Upper lobe of right lung (tissue), 1 donor: ENCODE measurements at places on chromosomes 16 and 17.

DNA sequence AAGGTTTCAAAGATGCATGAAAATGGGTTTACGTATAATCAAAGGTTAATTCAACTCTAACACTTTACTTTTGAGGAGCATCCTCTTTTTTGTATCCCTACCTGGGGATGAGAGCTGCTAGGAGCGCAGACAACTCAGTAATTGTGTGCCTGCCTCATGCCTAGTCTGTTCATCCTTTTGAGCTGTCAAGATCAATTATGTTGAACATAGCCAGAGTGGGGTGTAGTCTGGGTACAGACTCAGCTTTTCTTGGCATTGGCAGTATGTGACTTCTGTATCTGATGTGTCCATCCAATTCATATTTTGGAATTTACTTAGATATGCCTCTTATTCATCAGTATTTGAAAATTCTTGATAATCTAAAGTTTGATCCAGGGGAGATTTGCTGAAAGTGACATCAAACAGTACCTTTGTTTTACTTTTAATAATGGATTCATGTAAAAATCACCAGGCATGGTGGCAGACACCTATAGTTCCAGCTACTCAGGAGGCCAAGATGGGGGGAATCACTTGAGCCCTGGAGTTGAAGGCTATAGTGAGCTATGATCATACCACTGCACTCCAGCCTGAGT lies 24.1 kb downstream of the PRKCA start:
- no peaks in the 10 kb centered on the region for H3K27me3 ChIP-seq
- no peak overlapping the region for H3K27ac ChIP-seq
- H3K4me3 ChIP-seq: no peak overlapping the region
- no peaks in the 10 kb centered on the region for H3K36me3 ChIP-seq

GRCh38 chr16:450385-450784 lies 24.9 kb downstream of the RAB11FIP3 start:
- H3K4me1 ChIP-seq: peaks cover 4% of the 10 kb centered on the region
- H3K36me3 ChIP-seq: no peaks in the 10 kb centered on the region
- H3K27me3 ChIP-seq: no peaks in the 10 kb centered on the region
- no peak overlapping the region for H3K4me3 ChIP-seq

DNA sequence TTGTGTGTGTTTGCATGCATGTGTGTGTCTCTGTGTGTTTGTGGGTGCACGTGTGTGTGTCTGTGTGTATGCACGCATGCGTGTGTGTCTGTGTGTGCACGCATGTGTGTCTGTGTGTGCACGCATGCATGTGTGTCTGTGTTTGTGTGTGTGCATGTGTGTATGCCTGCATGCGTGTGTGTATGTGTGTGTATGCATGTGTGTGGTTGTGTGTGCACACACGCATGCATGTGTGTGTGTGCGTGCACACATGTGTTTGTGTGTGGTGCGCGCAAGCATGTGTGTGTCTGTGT lies 239.9 kb upstream of the TNRC6C start:
- no peaks in the 10 kb centered on the region for H3K27me3 ChIP-seq
- H3K27ac ChIP-seq: no peak overlapping the region
- H3K36me3 ChIP-seq: no peaks in the 10 kb centered on the region
- DNase-seq: no peak
- no peaks in the 10 kb centered on the region for H3K4me1 ChIP-seq

DNA sequence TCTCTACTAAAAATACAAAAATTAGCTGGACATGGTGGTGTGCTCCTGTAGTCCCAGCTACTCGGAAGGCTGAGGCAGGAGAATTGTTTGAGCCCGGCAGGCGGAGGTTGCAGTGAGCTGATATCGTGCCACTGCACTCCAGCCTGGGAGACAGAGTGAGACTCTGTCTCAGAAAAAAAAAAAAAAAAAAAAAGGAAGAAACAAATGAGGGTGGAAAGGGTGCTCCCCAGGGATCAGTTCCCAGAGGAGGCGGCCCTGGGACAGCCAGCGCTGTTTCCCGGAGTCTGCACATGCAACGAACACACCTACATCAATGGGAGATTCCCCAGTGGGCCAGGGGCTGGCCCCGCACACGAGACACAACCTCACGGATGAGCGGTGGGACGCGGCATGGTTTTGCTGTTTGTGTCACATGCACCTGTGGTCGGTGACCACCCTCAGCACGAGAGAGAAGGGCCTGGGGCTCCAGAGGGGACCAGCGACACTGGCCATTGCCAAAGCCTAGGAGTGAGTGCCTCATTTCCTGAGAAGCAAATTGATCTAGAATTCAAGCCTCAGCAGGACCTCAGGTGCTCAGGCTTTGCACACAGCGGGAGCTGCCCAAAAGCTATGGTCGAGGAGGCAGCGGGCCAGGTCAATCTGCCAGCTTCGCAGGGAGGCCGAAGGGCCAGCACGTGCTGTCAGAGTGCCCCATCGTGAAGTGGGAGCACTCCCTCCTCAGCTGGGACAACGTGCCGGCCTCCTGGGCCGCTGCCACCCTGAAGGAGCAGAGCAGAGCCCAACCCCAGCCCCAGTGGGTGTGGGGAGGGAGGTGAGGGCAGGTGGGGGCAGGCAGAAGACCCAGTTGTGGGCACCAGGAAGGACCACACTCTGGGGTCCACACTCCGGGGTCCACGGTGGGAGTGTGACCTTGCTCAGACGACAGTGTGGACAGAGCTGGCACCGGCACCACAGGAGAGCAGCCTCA lies 13.8 kb upstream of the WDR45B start:
- no peak overlapping the region for H3K4me3 ChIP-seq
- no peak overlapping the region for H3K27ac ChIP-seq
- no peaks in the 10 kb centered on the region for H3K4me1 ChIP-seq

DNA sequence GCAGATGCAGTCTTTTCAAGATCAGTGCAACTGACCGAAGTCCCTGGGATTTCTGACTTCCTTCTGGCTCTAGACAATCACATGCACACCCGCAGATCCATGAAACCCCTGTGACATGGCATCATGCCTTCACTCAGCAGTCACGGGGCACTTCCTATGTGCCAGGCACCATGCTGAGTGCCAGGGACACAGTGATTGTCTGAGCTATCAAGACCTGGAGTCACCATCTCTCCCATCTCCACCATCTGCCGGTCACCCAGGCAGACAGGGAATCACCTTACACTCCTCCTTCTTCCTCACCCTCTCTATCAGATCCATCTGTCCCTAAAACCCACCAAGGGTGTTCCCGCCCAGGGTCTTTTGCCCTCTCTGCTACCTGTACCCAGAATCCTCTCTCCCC lies 5.3 kb downstream of the BEAN1 start:
- H3K36me3 ChIP-seq: no peaks in the 10 kb centered on the region
- H3K27me3 ChIP-seq: peaks cover 7% of the 10 kb centered on the region
- no peak overlapping the region for H3K4me3 ChIP-seq
- no peak overlapping the region for H3K27ac ChIP-seq
- no peak for DNase-seq

DNA sequence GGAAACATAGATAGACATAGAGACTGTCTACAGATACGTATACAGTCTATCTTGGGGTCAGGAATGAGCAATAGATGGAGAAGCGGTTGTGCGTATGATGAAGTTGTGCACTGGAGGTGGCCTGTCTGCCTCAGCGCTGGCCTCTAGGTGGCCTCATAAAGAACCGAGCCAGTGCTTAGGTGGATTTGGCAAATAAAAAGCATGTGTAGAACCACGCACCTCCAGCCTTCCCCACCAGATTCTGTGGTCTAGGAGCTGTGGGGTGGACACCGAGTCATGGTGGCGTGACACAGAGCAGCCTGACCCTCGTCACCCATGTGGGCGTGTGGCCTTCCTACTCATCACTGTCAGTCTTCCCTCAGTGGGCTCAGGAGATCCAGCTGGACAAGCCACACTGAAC lies 34.0 kb downstream of the PGS1 start:
- no peaks in the 10 kb centered on the region for H3K27me3 ChIP-seq
- H3K27ac ChIP-seq: peak overlapping the region; percentile 83
- no peak overlapping the region for H3K4me3 ChIP-seq
- H3K36me3 ChIP-seq: peaks cover 6% of the 10 kb centered on the region

DNA sequence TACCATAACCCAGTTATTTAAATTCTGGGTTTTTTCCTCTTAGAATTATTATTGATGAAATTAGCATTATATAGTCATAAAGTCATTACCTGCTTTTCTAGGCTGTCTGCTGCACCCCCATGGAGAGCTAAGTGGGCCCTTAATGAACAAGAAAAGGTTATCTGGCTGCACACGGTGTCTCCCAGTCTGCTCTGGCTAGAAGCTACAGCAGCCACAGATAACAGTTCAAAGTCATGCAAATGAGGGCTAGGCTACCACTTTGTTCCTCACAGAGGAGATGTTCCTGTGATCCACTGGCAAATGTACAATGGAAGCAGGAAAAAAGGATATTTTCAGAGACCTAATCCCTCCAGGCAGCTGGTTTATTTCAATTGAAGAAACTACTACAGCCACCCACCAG lies 112.1 kb downstream of the SNX11 start:
- peaks cover 10% of the 10 kb centered on the region for H3K27me3 ChIP-seq
- H3K27ac ChIP-seq: no peak overlapping the region
- H3K4me1 ChIP-seq: no peaks in the 10 kb centered on the region
- no peaks in the 10 kb centered on the region for H3K36me3 ChIP-seq
- DNase-seq: no peak

DNA sequence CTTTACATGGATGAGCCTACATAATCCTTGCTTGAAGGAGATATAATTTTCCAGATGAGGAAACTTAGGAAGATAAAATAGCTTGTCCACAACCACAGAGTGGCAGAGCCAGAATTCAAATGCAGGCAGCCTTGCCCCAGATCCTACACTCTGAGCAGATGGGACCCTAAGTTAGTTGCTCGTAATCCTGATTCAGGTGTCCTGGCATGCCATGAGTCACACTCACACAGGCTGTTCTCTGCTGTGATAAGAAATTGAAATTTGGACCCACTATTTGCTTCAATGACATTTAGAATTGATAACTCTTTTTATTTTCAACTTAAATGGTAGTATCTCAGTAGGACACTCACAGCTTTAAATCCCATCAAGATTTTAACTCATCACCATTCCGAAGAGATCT lies 150.7 kb upstream of the CACNG5 start:
- H3K36me3 ChIP-seq: peaks cover 20% of the 10 kb centered on the region
- no peak overlapping the region for H3K4me3 ChIP-seq
- H3K27ac ChIP-seq: no peak overlapping the region
- H3K4me1 ChIP-seq: no peaks in the 10 kb centered on the region
- no peak for DNase-seq
- no peaks in the 10 kb centered on the region for H3K27me3 ChIP-seq

DNA sequence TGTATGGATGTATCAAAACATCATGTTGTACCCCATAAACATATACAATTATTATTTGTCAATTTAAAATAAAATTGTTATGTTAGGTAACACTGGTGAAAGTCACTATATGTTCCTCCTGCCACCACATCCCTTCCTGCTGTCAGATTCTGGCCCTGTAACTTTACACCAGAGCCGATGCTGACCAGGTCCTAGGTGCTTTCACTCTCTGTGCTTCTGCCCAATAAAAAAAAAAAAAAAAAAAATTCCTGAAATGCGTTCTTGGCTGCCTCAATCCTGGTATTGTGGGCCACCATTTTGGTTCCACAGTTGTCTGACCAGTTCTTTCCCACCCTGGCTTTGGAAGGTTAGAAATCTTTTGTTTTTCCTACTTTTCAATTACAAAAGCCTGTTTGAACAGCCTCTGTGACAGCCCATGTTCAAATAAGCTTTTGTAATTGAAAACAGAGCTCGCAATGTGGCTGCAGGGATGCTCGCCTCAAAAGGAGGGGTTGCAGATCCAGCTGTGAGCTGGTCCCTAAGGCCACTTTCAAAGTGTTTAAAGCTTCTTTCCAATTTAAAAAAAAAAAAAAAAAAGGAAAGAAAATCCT lies 831.0 kb upstream of the EEF2KMT start:
- no peaks in the 10 kb centered on the region for H3K36me3 ChIP-seq
- no peaks in the 10 kb centered on the region for H3K27me3 ChIP-seq
- no peak overlapping the region for H3K27ac ChIP-seq
- H3K4me1 ChIP-seq: no peaks in the 10 kb centered on the region

GRCh38 chr16:595942-596735 lies 6.3 kb downstream of the RAB40C start:
- no peak overlapping the region for H3K27ac ChIP-seq
- no peak overlapping the region for H3K4me3 ChIP-seq
- H3K4me1 ChIP-seq: peaks cover 34% of the 10 kb centered on the region
- no peaks in the 10 kb centered on the region for H3K27me3 ChIP-seq
- peaks cover 7% of the 10 kb centered on the region for H3K36me3 ChIP-seq

- no peak overlapping the region for H3K4me3 ChIP-seq
- H3K4me1 ChIP-seq: peaks cover 6% of the 10 kb centered on the region
- H3K36me3 ChIP-seq: peaks cover 98% of the 10 kb centered on the region
- DNase-seq: peak; percentile 23
- peak overlapping the region; percentile 24 for H3K27ac ChIP-seq
Observed at GRCh38 chr16:15035163-15035729, 20.6 kb downstream of the NTAN1 start.

- H3K4me3 ChIP-seq: no peak overlapping the region
- no peaks in the 10 kb centered on the region for H3K36me3 ChIP-seq
- no peak for DNase-seq
- no peaks in the 10 kb centered on the region for H3K27me3 ChIP-seq
Observed at GRCh38 chr16:56113223-56113622, 78.1 kb upstream of the GNAO1 start.

GRCh38 chr16:58040945-58041627 lies 15.5 kb downstream of the MMP15 start:
- peak; percentile 40 for DNase-seq
- H3K36me3 ChIP-seq: peaks cover 31% of the 10 kb centered on the region
- H3K27ac ChIP-seq: no peak overlapping the region
- no peaks in the 10 kb centered on the region for H3K4me1 ChIP-seq

DNA sequence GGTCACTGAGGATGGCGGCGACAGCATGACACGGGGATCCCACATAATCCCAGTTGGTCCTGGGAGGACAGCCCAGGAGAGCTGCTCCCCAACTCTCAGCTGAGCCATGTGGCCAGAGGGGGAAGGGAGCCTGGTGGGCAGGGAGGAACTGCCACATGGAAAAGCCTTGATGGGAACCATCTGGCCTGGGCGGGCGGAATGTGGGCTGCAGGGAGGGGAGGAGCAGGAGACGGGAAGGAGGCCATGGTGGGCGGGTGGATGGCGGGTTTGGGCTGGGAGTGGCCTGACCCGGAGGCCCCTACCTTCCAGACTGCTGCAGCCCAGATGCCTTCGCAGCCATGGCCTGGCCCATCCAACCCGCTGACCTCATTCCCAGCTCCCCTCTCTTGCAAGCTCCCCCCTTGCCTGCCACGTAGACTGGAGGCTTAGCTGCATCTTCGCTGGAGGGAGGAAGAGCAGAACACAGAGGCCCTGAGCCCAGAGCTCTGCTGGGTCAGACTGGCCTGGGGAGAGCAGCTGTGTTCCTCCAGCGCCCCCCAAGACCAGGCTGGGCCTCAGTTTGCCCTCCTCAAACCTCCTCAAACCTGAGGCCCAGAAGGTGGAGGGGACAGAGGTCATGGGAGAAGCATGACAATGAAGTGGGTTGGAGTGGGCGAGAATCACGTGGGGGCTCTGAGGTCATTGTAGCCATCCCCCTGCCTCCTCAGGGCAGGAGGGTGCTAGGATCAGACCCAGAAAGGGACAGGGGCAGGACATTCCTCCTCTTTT lies 8.2 kb upstream of the COL1A1 start:
- no peak overlapping the region for H3K4me3 ChIP-seq
- no peaks in the 10 kb centered on the region for H3K27me3 ChIP-seq
- H3K4me1 ChIP-seq: peaks cover 28% of the 10 kb centered on the region

DNA sequence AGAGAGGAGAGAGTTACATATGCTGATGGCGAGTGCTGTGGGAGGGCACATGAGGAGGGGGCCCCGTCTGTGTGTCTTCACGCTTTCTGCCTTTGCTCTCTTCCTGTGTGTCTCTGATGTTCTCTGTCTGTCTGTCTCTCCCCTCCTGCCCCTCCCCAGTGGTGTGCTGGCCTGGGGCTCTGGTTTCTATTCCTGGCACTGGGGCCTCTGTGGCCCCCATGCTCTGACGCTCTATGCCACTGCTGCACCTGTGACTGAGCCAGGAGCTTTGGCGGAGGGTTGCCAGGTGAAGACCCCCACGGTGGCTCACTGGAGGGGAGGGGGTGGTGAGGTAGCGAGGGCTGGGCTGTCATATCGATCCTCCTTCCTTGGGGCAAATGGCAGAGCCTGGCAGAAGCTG lies 24.6 kb upstream of the BRD7 start:
- no peaks in the 10 kb centered on the region for H3K36me3 ChIP-seq
- H3K27me3 ChIP-seq: peaks cover 3% of the 10 kb centered on the region
- no peak overlapping the region for H3K27ac ChIP-seq
